Omental fat pad (tissue), 4 donors: ENCODE measurements at places on chromosomes 6 and 20. TPM values are rescaled to one million over a fixed set of nuclear protein-coding genes. Genes with fewer than 3 reads are reported as not detected.

Gene LAMP5
- total RNA-seq, result not detected

Gene SEL1L2
- not detected for total RNA-seq

Gene HLA-DQB1
- total RNA-seq, result 1.6 TPM

Gene TNFRSF6B
- total RNA-seq, result 13.6 TPM

Gene MSH5
- total RNA-seq, result 17.0 TPM

Gene KIAA0408
- total RNA-seq, result 15.3 TPM

DNA sequence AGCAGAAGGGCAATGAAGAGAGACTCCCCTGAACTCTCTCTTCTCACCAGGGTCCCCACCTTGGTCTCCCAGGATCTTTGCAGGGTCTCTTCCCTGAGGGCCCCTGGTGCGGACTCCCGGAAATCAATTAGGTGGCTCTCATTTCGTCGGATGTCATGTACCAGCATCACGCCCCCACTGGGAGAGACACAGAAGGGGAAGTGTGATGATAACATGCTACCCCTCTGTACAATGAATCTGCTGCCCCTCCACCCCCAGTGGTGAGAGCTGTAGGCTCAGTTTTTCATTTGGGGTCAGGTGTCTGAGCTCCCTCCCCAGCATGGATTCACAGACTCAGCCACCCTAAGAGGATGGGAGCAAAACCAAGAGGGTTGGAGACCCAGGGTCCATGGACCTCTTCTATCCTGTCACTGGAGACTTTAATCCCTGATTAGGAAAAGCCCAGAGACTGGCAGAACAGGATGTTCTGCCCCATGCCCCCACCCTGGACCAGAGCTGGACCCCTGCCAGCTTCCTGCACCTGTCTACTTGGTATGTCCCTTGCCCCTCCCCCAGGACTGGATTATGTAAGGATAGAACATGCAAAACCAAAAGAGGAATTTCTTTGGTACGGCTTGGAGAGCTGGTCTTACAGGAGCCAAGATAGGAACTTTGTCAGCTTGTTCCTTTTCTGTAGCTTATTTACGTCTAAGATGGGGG is 11.1 kb downstream of the GGT7 start:
- DNase-seq, result no peak

GRCh38 chr20:10476319-10476724 is 41.2 kb downstream of the SLX4IP start:
- DNase-seq, result no peak

GRCh38 chr6:21321076-21321475 is 272.5 kb upstream of the SOX4 start:
- no peak for DNase-seq

GRCh38 chr6:110017946-110018345 is 39.8 kb downstream of the GPR6 start:
- no peak for DNase-seq

- DNase-seq, result no peak
Observed at GRCh38 chr6:156645097-156645496, 132.1 kb upstream of the ARID1B start.

DNA sequence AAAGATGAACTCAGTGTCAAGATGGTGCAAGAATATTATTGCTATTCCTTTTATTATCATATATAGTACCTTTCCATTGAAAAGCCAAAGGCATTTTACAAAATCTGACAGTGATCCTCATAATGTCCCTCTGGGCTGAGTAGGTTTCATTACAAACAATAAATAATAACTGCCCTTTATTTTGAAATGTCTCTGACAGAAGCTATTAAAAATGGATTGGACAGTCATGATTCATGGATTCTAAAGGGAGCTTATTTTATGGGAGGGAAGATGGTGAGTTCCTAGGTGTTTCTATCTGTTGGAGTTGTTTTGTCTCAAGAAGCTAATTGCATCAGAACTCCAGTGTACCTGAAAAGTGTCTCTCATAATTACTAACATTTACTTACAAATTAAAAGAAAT is 30.4 kb upstream of the HDAC2 start:
- no peak for DNase-seq

DNA sequence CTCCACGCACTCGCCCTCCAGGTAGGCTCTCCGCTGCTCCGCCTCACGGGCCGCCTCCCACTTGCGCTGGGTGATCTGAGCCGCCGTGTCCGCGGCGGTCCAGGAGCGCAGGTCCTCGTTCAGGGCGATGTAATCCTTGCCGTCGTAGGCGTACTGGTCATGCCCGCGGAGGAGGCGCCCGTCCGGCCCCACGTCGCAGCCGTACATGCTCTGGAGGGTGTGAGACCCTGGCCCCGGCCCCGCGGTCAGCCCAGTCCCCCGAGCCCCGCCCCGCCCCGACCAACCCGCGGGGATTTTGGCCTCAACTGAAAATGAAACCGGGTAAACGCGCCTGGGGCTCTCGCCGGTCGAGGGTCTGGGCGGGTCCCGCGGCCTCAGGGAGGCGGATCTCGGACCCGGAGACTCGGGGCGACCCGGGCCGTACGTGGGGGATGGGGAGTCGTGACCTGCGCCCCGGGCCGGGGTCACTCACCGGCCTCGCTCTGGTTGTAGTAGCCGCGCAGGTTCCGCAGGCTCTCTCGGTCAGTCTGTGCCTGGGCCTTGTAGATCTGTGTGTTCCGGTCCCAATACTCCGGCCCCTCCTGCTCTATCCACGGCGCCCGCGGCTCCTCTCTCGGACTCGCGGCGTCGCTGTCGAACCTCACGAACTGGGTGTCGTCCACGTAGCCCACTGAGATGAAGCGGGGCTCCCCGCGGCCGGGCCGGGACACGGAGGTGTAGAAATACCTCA is 598 bp downstream of the HLA-B start:
- no peak for DNase-seq

GRCh38 chr6:36142971-36143838 is 12.9 kb downstream of the MAPK13 start:
- no peak for DNase-seq

DNA sequence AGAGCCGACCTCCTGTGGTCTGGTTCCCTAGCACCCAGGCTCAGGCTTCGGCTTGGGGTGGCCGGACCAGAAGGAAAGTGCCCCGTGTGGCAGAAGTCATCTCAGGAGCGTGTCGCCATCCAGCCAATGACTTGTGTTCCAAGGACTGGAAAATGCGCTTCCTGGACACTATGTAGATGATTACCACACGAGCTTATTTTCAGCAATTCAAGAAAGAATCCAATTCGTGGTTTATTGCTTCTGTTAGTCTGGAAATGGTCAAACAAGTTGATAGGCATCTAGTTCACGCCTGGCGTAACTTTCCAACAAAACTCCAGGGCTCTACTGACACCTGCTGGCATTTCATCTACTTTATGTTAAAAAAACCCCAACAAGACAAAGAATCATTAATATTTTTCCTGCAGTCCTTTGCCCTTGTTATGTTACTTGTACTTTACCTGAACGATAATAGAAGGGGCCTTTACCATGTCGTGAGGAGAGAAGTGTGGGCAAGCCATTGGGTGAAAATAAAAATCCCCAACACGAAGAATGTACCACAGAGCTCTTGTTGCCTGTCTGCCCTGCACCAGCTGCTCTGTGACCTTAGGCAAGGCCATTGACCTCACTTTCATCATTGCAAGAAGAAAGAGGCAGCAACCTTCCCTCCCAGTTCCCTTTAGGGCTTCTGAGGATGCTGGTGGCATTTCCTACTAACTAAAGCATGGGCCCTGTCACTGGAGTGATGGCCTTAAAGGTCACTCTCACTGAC is 154.7 kb upstream of the LAMP5 start:
- DNase-seq, result no peak

GRCh38 chr6:36798852-36799251 is 40.4 kb downstream of the CPNE5 start:
- DNase-seq, result no peak

GRCh38 chr6:147255948-147256674 is 51.9 kb downstream of the STXBP5 start:
- DNase-seq, result no peak

DNA sequence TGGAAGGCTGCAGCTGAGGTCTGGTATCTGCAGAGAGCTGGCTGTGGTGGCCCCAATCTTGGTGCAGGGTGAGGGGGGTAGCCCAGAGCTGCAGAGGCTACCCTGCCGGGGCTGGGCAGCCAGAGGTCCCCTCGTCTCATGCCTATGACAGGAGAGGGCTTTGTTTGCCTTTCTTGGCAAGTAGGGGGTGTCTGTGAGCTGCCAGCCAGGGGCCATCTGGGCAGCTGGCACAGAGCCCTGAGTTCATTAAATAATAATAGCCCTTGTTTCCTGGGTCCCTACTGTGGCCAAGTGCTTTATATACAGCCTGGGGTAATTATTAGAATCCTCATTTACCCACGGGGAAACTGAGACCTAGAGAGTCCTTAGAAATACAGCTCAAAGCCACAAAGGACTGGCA is 66.6 kb downstream of the EZR start:
- no peak for DNase-seq

- no peak for DNase-seq
Observed at GRCh38 chr6:168155193-168155592, 76.2 kb upstream of the FRMD1 start.

- DNase-seq, result no peak
Observed at GRCh38 chr20:7984192-7984591, 35.4 kb downstream of the TMX4 start.

GRCh38 chr20:58048096-58048702 is 180.3 kb downstream of the ANKRD60 start:
- no peak for DNase-seq

GRCh38 chr6:37077905-37078296 is 72.4 kb downstream of the FGD2 start:
- no peak for DNase-seq

DNA sequence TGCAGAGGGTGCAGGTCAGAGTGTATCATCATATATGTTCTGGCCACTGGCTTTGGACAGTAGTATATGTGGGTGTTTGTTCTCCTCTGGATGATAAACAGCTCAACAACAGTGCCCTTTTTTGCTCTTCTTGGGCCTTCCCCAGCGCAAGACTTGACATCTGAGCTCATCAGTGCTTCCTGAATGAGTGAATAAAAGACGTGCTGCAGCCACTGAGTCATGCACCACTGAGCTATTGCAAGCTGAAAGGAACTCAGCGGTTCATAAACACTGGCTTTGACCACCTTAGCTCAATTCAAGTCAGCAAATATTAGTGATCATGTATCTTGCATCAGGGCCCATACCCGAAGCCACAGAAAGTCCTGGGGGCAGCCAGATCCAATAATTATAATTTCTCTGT is 105.3 kb upstream of the KCNG1 start:
- DNase-seq, result no peak

- DNase-seq, result no peak
Observed at GRCh38 chr20:53161473-53161872, 189.3 kb downstream of the TSHZ2 start.
